ENCODE measurements at places on chromosomes 5 and 9.

DNA sequence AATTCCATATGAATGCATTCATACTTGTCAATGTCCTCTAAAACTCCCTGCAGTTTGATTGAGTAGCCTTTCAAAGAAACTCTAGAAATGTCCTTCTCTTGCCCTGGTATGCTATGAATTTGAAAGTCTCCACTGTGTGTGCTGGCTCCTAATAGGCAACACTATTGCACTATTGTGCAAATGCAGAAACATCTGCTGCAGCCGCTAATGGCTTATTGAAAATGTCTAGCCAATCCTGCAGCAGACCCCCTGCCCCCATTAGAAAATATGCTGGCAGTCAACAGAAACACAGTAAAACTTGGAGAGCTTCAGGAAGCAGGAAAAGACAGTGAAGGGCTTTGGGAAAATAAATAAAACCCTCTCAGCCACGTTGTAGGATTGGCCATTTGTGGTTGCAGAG is 87.3 kb upstream of the GRAMD2B start:
- DNase-seq, result no peak

DNA sequence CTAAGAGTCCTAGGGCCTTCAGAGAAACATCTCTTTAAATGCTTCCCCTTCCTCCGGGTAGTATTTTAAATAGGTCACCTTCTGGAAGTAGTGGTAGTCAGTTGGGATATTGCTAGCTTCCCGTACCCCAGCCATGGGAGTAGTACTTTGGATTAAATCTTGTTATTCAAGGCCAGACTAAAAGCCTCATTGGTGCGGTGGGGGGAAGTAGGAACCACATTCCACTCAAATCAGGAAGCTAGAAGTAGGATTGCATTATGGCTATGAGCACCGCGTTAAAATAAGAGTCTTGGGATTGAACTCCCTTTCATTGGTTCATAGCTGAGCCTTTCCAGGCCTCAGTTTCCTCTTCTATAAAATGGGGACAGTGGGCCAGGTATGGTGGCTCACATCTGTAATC is 6.7 kb downstream of the KCNIP1 start:
- DNase-seq, result no peak

DNA sequence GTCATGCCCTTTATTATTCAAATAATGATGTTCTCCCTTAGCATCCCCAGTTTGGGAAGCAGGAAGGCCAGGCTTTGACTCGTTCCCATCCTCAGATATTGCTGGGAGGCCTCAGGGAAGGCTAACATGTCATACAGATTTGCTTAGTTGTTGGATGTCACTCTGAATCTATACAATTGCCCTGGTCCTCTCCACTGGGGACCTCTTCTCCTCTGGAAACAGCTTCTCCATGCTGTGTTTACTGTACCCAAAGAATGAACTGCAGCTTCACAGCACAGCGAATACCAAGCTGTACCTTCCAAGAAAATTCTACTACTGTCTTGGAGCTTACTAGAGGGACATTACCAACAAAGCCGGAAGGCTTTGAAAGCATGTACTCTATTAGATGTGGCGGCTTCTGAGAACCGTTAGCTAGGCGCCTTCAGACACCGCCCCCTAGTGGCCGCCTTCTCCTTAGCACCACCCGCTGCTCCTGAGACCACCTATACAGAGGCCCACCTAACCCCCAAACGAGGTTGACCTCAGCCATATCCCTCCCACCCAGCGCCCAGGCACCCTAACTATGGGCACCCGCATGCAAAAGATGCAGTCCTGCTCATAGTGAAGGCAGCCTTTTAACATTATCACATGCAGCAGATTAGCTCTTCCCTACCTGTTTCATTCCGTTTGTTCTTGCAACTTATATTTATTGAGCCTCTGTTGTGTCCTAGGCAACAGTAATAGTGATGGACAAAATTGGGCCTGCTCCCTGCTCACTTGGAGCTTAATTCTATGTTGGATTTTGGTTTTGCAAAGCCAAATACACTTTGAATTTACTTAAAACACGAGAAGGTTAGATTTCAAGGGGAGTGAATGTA is 34.9 kb upstream of the FOXI1 start:
- DNase-seq, result no peak

DNA sequence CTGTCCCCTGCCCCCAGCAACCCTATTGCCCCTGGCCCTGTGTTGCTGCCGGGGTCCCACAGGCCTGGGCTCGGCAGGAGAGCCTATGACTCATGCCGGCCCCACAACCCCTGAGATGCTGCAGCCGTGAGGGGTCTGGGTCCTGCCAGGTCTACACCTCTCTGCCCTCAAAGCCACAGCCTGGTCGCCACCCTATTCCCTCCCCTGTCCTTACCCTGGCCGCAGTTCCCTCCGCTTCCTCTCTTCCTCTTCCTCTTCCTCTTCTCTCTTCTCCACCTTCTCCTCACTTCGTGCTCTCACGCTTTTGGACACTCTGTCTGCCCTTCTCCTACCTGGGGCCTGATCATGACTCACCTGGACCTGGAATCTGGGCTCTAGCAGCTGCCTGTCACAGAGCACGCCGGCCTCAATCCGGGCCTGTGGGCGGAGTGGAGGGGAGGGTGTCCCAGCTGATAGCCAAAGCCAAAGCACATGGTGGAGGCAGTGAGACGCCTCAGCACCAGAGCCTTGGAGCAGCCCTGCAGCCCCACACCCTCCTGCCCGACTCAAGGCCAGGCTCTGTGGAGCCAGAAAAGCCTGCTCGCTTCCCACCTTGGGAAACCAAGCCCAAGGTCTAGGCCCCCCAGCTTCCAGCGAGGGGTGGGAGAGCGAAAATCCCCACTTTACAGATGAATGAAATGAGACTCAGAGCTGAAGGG is 26.8 kb upstream of the CSF1R start:
- DNase-seq, result no peak

GRCh38 chr9:37198039-37198729 is 77.8 kb downstream of the ZCCHC7 start:
- DNase-seq, result no peak

GRCh38 chr5:1643651-1644392 is 120.1 kb upstream of the LPCAT1 start:
- no peak for DNase-seq

GRCh38 chr9:136079211-136079915 is 15.7 kb downstream of the NACC2 start:
- DNase-seq, result no peak

GRCh38 chr9:131439224-131439623 is 45.3 kb downstream of the PRRC2B start:
- DNase-seq, result no peak

DNA sequence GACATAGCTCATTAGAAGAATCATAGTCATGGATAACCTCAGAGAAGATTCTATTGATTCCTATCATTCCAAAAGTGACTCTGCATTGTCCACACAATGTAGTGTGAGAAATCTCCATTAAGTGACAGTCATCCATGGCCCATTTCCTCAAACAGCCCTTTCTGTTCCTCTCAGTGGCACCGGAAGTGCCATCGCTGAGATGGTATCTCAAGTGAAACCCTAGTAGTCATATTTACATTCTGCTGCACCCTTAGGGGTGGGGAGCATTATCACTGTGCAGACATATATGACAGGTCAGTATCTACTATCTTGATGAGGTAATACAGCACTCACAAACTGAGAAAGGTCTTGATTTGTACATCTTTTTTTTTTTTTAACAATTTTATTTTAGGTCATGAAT is 55.4 kb upstream of the MIER3 start:
- DNase-seq, result no peak

- no peak for DNase-seq
Measured at GRCh38 chr9:69213647-69214046, 39.6 kb downstream of the TJP2 start.

DNA sequence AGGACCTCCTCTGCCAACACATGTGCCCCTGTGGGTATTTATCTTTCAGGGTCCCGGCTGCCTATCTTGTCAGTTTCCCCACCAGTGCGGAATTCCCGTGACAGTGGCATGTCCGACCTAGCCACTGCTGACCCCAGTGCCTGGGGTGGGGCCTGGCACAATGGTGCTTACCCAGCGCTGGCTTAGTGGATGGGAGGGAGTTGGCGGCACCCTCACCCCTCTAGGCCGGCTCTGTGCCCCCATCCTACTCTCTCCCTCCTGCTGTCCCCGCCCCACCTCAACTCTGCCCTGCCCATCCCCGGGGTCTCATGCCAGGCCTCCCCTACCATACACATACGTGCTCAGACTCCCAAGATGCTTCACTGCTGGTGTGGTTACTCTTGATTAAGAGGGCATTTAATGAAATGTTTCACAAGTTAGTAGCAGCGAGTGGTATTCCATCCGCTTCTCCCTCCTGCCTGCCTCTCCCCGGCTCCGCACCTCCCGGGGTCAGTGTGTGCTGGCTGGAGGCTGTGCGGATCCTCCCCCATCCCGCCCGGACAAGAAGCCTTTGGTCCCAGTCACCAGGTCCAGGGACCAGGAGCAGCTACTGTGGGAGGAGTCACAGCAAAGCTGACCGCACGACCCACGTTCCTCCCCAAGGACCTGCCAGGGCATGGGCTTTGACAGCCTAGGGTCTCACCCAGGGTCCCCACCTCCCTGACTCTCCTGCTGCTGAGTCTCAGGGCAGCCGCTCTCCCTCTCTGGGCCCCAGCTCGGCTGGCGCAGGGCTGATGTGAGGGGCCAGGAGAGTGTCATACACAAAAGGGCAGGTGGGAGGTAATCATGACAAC is 9.5 kb upstream of the QRFP start:
- no peak for DNase-seq

- DNase-seq, result no peak
Measured at GRCh38 chr5:88389338-88390095, 120.9 kb upstream of the TMEM161B start.
